BJ (cell line): ENCODE measurements at places on chromosomes 7 and 10. TPM values are rescaled to one million over a fixed set of nuclear protein-coding genes. Genes with fewer than 3 reads are reported as not detected.

DNA sequence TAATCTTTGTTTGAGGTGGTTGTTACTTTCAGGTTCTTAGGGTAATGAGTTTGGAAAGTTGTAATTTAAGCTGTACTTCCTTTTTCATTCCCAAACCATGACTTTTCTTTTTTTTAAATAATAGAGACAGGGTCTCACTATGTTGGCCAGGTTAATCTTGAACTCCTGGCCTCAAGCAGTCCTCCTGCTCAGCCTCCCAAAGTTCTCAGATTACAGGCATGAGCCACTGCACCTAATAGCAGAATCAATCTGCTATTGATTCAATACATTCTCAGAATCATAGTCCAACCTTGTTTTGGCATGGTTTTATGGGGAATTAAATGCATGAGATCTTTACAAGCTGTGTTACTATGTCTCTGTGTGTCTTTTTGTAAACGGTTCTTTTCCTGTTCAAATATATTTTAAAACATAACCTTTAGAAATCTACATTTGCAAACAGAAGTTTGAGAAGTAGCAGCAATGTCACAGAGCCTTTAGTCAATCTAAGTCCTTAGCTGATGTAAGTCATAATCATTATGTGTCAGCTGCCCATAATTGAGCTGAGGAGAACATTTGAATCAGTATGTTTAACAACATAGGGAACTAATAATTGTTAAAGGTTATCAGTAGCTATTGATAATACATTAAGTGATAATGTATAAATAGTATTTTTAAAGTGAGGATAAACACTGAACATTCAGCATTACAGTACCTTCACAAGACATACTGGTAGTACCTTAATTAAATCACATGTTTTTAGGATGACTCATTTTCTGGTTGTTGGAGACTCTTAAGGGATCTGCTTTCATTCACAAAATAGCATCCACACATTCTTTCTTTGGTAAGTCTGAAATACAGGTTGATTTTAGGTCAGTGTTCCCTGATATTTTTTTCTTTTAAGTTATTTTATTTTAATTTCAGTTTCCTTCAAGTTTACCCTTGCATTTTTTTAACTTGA lies 8.8 kb downstream of the INPP5F start:
- DNase-seq: no peak

- DNase-seq: no peak
Observed at GRCh38 chr7:49119706-49120105, 195.4 kb downstream of the CDC14C start.

DNA sequence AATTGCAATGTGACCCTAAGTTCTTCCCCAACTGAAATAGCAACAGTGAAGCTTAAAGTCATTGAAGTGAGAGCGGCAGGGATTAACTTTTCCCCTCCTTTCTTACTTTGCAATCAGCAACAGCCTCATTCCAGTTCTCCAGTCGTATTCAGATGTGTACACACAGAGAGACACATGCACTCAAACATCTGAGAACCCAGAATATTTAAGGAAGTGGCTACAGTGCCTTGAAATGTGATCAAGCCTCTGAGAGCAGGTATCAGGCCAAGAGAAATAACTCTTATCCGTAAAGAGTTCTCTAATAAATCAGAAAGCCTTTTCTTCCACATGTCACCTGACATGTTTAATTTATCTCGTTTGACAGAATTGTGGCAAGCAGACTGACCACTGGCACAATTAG lies 388.9 kb upstream of the NPVF start:
- DNase-seq: no peak

DNA sequence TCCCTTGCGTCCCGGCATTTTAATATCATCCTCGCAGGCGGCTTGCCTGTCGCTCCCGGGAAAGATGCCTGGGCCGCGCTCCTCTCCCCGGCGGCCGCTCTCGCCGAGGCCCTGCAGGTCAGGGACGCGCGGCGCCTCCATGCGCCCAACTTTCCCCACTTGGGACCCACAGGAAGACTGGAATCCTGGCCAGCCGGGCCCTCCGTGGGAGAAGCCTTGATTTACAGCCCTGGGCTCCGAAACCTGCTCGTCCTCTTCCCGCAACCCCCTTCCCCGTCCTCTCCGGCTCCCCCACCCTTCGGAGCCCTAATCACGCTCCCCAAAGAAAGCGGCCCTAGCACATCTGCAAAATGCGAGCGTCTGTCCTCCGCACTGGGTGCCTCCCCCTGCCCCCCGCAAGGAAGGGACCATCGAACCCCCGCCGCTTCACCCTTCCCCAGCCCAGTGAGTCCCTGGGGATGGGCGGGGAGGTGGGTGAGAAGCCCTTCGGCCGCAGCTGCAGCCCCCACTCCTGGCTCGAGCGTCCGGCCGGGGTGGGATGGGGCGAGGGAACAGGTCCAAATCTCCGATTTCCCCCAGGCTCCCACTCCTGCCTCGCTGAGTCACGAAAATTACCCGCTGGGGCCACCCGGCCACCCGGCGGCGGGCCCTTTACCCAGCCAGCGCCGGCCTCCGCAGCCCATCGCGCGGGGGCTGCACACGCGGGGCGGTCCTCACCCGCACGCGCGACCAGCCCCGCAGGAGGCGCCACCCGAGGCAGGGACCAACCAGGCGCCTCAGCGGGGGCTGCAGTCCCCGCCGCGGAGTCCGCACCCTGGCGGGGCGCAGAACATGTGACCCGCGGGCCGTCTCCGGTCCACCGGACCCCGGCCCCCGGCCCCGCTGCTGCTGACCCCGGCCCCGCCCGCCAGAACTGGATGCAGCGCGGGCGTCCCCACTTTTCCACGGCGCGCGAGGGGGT lies 695 bp downstream of the HSPA12A start:
- DNase-seq: no peak

DNA sequence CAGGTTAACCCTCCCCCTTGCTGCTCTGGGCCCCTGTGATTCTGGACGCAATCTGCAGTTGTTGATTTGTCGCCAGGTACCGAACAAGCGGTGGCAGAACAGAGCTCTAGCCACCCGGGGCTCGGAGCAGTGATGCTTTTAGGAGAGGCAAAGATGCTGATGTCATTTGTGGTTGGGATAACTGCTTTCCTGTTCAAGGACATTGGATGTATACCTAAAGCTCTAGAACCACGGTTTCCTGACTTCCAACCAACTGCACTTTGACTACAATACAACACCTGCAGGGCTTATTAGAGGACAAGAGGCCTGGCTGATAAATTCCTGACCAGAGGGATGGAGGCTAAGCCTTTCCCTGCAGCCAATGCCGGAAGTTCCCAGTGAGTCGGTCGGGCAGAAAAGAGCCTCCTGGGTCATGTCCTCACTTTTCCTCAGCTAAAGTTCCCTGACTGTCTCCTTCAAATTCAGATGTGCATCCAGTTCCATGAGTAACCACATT lies 6.5 kb upstream of the RBM20 start:
- DNase-seq: no peak

DNA sequence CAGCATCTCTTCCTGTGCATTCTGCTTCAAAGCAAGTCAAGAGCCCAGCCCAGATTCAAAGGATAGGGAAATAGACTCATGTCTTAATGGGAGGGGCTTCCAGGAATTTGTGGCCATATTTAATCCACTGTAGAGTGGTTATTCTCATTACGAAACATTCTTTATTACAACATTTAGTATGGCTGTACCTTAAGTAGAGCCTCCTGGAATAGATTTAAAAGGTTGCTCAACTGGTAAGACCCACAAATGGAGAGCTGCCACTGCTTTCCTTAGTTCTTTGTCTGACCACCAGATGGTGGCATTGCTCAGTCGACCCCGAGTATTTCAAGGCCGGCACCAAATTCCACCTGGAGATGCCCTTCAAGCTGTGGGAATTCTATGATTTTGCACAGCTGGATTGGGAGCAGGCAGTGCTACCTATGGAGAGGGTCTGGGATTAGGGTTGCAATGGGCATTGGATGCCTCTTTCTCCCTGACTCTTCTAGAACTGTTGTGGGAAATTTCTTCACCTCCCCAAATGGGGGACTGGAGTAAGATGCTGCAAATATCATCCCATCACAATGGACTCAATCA lies 102.2 kb downstream of the RBM20 start:
- peak; percentile 17 for DNase-seq

- DNase-seq: no peak
Observed at GRCh38 chr10:34889004-34889869, 74.1 kb upstream of the PARD3 start.

The AZGP1 gene
- not detected in 2 replicates for polyA plus RNA-seq
